Activated CD4-positive, CD25-positive, alpha-beta regulatory T cell (primary cell): ENCODE measurements at places on chromosomes 7 and 10.

GRCh38 chr7:46932306-46932675, 649.6 kb downstream of the TNS3 start:
- DNase-seq: no peak

GRCh38 chr10:62985807-62986600, 147.1 kb upstream of the NRBF2 start:
- no peak for DNase-seq

- DNase-seq: no peak
Observed at GRCh38 chr7:2997014-2997413, 46.7 kb downstream of the CARD11 start.

DNA sequence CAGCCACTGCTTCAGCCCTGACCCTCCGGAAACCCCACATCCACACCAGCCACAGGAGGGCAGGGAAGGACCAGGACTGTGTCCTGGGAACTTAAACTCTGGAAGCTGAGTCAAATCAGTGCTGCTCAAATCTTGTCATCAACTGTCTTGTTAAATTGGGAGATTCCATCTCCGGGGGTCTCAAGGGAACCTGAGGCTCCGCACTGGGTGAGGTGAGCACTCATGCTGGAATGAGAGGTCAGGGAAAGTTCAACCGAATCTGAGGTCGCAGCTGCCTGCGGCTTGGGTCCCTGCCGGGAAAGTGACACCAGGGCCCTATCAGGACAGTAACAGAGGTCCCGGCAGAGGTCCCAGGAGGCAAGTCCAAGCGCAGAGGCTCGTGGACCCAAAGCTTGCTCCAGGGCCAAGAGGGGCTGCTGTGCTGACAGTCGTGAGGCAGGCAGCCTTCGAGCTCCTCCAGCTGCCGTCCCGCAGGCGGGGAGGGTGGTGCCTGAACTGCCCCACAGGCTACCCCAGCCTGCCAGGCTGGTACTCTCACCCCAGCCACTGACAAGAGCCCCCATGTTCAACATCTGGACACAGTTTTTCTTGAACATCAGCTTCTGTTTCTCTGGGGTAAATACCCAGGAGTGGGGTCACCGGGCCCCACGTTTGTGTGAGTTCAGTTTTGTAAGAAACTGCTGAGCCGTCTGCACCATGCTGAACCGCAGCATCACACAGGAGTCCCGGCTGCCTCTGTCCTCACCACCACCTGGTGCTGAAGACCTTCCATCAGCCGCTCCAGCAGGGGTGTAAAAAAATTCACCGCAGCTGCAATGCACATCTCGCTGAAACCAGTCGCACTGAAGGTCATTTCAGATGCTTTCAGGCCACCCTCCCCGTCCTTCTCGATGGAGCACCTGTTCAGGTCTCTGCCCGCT, 101.0 kb downstream of the DIP2C start:
- no peak for DNase-seq

GRCh38 chr7:2720024-2720423, 32.0 kb downstream of the AMZ1 start:
- DNase-seq: no peak

GRCh38 chr7:90520484-90520883, 51.0 kb downstream of the PTTG1IP2 start:
- no peak for DNase-seq

- no peak for DNase-seq
Observed at GRCh38 chr10:44039599-44039998, 345.3 kb downstream of the CXCL12 start.

DNA sequence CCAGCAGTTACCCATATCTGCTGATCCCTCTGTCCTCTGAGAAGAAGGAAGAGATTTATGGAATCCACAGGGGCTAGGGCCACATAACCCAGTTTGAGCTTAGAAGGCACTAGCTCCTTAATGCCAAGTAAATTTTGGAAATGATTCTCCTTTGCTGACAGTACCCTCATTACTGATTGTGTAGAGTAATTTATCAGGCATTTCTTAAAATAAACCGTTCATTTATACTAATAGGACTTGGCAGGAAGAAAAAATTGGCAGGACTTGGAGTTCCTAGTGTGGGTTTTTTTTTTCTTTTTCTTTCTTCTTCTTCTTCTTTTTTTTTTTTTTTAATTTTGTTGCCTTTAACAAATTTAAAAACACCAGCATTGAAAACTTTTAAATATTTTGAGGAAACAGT, 645.7 kb downstream of the SUGCT start:
- DNase-seq: no peak

GRCh38 chr7:15709978-15710377, 23.5 kb upstream of the MEOX2 start:
- DNase-seq: no peak

GRCh38 chr7:34269084-34269483, 363.7 kb downstream of the BMPER start:
- DNase-seq: no peak

DNA sequence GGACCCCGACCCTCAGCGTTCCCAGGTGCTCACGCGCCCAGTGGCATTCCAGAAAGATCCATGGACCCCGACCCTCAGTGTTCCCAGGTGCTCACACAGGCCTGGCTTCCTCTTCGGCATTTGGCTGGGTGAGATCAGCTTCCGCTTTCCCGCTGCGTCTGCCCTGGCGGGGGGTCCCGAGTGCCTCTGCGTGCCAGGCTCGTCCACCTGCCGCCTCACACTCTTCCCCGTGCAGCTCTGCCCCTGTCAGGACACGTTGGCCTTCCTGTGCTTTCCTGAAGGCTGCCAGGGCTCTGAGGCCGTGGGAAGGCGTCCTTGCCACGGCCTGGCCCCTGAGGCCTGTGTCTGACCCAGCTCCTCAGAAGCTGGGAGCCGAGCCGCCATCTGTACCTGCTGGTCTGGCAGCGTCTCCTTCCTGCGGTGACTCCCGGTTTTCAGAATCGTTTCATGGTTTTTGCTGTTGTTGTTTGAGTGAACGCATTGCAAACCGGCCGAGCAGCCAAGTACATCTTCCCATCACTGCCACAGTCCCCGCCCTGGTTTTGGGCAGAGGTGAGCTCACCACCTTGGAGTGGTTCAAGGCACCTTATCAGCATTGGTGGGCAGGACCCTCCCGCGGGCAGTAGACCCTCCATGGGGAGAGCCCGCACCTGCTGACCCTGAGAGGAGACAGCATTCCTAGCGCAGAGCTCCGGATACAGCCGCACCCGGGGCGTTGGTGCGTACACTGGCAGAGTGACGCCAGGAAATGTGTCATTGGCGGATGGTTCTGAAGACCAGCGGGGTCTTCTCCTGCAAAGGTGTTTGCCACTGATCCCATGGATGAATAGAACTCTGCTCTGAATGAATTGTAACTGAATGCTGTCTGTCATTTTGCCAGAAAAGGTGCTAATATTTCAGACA, 17.4 kb downstream of the NKX6-2 start:
- no peak for DNase-seq

DNA sequence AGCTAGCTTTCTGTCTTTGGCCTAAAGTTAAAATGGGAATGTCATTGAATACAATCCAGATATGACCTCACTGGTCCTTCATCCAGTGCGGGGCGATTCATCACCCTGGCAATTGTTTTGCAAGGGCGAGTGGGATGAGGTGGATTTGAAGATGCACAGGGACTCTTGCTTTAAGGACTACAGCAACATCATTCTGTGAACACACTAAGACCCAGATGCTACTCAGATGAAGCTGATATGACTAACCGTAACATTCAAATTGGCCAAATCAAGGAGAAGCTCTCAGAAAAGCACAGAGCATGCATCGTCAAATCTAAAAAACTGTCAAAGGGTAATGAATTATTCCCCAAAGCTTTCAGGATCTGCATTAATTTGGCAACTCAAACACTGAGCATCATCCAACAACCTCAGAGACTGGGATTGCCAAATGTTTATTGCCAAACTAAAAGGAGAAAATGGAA, 12.8 kb downstream of the CPA1 start:
- no peak for DNase-seq

- DNase-seq: no peak
Observed at GRCh38 chr10:49610114-49610457, at the start of gene SLC18A3. TSS of gene SLC18A3 (plus strand) at chr10:49610310. CDS start at chr10:49610741, 431 bp downstream.

- no peak for DNase-seq
Observed at GRCh38 chr7:132203021-132203420, 373.2 kb downstream of the PLXNA4 start.

GRCh38 chr7:538764-539685, 19.4 kb upstream of the PDGFA start:
- no peak for DNase-seq

- DNase-seq: no peak
Observed at GRCh38 chr10:68879628-68880027, 21.5 kb upstream of the DDX50 start.

- no peak for DNase-seq
Observed at GRCh38 chr7:42217053-42217452, 20.0 kb downstream of the GLI3 start.

DNA sequence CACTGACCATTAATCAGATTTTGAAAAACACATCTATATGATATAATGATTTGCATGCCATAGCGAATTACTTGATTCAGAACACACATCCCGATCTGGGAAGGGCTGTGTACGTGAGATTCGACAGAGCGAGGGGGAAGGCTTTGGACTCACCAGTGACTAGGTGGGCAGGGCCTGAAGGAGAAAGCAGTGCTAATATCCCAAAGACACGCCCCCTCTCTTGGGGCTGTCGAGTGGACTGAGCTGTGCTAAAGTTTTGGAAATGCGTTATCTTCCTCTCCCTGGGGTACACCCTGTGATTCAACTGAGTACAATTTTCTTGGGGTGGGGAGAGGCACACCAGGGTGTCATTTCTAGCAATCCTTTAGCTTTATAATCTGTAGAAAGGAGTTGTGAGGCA, 1.8 kb downstream of the LRRC17 start:
- DNase-seq: no peak

DNA sequence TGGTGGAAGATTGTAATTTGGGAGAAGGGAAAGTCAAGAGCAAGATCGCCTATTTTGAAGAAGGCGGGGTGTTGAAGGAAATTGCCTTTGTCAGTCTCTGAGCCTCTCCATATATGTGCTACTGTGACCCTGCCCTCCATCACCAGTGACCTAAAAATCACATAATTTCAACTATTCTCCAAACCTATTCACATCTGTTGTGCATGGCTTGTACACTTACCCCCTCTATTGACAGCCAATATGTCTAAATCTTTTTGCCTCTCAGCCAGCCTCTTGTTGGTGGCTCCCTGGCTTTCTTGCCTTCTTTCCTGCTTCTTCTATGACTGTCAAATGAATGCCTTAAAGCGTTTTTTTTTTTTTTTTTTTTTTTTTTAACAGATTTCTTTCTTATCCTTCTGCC, 295.6 kb downstream of the AUTS2 start:
- no peak for DNase-seq

DNA sequence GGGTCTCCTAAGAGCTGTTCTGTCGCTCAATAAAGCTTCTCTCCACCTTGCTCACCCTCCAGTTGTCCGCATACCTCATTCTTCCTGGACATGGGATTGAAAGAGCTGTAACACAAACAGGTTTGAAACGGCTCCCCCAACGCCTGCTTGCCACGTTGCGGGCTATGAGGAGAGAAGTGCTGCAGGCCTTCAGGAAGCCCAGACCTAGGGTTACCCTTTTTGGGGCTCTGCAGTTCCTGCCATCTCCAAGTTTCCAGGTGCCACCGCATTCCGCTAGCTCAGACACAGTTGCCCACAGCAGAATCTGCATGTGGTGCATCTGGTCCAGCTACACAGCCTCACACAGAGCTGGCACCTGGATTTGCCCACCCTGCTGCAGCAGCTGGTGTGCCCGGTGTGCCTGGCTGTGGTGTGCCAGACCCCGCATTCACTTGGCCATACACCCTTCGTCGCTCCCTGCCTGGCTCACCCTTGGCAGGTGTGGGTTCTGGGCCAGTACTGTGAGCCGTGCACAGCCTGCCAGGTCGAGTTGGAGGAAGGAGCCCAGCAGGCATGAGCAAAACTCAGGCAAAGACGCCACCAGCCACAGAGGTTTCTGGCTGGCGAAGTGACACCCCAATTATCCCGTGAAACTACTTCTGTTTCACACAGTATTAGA, 253.2 kb upstream of the SEMA3A start:
- no peak for DNase-seq

GRCh38 chr10:101834341-101834740, 9.3 kb downstream of the KCNIP2 start:
- DNase-seq: no peak

GRCh38 chr10:129968853-129969183, 4.7 kb upstream of the EBF3 start:
- no peak for DNase-seq
